Activated T-helper 2 cell treated with anti-CD3 and anti-CD28 coated beads, Interferon-gamma antibody, Interleukin-2, Interleukin-4, amounts not matched to agents 10 μg/mL and 5 μg/mL and 100 μg/mL, durations not matched to agents 14 hours and 24 hours and 36 hours (primary cell): ENCODE measurements at places on chromosomes 5 and 9.
A peak's percentile ranks its signal among the peaks of the same experiment; 100 is the strongest.

GRCh38 chr5:98805070-98805469 lies 31.6 kb downstream of the RGMB start:
- H3K27ac ChIP-seq = no peak overlapping the region
- no peaks in the 10 kb centered on the region for H3K4me1 ChIP-seq
- peaks cover 3% of the 10 kb centered on the region for H3K27me3 ChIP-seq

DNA sequence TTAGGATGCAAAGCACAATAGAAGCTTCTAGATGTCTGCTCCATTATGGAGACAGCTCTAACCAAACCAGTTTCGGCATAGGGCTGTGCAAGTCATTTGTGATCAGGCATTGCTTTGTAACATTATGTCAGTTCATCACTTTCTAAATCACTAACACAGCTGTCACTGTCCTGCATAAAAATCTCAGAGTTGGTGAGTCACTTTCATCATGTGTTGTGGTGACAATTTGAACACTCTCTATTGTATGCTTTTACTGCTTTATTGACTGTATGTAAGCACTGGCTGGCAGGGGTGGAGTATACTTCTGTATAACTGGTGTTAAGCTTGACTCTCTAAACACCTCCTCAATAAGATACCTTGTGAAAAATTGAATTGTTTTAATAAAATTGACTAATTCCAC lies 77.9 kb downstream of the SLCO4C1 start:
- H3K27ac ChIP-seq = no peak overlapping the region
- no peaks in the 10 kb centered on the region for H3K4me1 ChIP-seq
- H3K4me3 ChIP-seq = no peak overlapping the region
- no peaks in the 10 kb centered on the region for H3K27me3 ChIP-seq
- no peaks in the 10 kb centered on the region for H3K36me3 ChIP-seq

- H3K27me3 ChIP-seq = peaks cover 8% of the 10 kb centered on the region
- DNase-seq = no peak
- H3K4me3 ChIP-seq = no peak overlapping the region
- H3K36me3 ChIP-seq = no peaks in the 10 kb centered on the region
- H3K27ac ChIP-seq = no peak overlapping the region
Measured at GRCh38 chr5:155017610-155018009, 4.1 kb downstream of the KIF4B start.

DNA sequence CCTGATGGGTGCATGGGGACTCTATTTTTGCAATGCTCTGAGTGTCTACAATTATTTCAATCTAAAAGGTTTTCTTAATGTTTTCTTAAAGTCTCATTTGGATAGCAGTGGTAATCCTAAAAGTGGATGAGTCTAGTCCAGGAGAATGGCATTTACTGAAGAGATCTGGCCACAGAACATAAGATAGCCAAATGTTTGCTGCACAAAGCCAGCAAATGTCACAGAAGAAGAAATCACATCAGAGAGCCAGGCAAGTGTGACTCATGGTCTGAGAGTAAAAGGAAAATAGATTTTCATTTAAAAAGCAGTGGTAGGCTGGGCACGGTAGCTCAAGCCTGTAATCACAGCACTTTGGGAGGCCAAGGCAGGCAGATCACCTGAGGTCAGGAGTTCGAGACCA lies 352.7 kb upstream of the GRAMD2B start:
- H3K36me3 ChIP-seq = no peaks in the 10 kb centered on the region
- H3K27me3 ChIP-seq = no peaks in the 10 kb centered on the region

GRCh38 chr5:92678640-92679039 lies 902.4 kb downstream of the NR2F1-AS1 start:
- no peaks in the 10 kb centered on the region for H3K36me3 ChIP-seq
- DNase-seq = no peak
- H3K4me1 ChIP-seq = no peaks in the 10 kb centered on the region
- no peak overlapping the region for H3K4me3 ChIP-seq
- no peak overlapping the region for H3K27ac ChIP-seq

DNA sequence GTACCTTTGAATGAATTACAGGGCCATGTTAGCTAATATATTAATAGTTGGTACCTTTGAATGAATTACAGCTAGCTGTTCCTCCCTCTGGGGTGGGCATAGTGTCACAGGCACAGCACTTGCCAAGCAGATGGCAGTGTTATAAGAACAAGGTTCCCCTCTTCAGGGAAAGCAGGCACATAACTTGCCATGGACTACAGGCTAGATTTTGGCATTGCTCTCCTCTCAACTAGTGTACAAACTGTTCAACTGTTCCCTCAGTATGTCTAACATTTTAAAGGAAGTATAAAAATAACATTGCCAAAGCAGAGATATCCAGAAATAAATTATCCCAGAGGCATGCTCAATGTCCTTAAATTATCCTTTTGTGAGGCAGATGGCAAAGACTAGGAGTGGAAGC lies 33.7 kb downstream of the ABITRAM start:
- no peak overlapping the region for H3K27ac ChIP-seq
- no peak for DNase-seq
- peaks cover 14% of the 10 kb centered on the region for H3K36me3 ChIP-seq
- no peak overlapping the region for H3K4me3 ChIP-seq

- no peak overlapping the region for H3K27ac ChIP-seq
- no peaks in the 10 kb centered on the region for H3K36me3 ChIP-seq
- no peaks in the 10 kb centered on the region for H3K27me3 ChIP-seq
- DNase-seq = no peak
- no peaks in the 10 kb centered on the region for H3K4me1 ChIP-seq
Measured at GRCh38 chr5:172493461-172493860, 39.1 kb upstream of the SH3PXD2B start.

- H3K36me3 ChIP-seq = no peaks in the 10 kb centered on the region
- peaks cover 12% of the 10 kb centered on the region for H3K4me1 ChIP-seq
- H3K27ac ChIP-seq = no peak overlapping the region
Measured at GRCh38 chr9:113609562-113610318, 146.2 kb downstream of the RGS3 start.

DNA sequence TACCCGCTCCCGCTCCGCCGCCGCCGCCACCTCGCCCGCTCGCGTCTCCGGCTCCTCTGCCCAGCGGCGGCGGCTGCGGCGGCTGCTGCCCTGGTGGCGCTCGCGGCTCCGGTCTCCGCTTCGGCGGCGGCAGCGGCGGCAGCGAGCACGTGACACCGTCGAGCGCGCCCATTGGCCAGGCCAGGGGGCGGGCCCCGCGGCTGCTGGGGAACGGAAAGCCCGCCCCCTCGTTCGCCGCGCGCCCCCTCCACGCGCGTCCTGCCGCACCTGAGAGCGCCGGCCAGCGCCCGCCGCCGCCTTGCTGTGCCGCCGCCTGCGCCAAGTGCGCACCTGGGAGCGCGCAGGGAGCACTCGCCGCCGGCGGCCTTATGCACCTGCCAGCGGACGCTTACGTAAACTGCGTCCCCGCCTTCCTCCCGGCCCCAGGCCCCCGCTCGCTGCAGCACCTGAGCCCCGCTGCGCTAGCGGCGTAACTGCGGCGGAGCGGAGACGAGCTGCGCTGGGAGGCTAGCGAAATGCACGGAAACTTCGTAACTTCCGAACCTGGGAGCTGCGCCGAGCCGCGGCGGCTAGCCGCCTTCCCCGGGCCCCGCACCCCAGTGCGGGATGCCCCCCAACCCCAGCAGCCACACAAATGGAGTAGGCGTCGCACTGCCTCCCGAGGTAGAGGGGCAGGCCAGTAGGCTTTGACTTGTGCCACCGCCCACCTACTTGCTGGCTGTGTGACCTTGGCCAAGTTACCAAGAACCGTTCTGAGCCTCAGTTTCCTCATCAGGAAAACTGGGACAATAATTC lies at the start of gene STRBP:
STRBP (minus strand) TSS at position 122 of the 795 bp plus-strand sequence. CDS start 84,452 bp downstream, outside the sequence.
- peak; percentile 89 for DNase-seq
- H3K4me3 ChIP-seq = peak within 1 kb of the TSS; percentile 75
- peaks cover 22% of the 10 kb centered on the region for H3K4me1 ChIP-seq
- peak within 1 kb of the TSS; percentile 14 for H3K27ac ChIP-seq
- H3K27me3 ChIP-seq = peaks cover 21% of the 10 kb centered on the region
- no peaks in the 10 kb centered on the region for H3K36me3 ChIP-seq

GRCh38 chr5:106822851-106823250 lies 847.9 kb downstream of the EFNA5 start:
- no peaks in the 10 kb centered on the region for H3K4me1 ChIP-seq
- no peak overlapping the region for H3K27ac ChIP-seq
- DNase-seq = no peak

DNA sequence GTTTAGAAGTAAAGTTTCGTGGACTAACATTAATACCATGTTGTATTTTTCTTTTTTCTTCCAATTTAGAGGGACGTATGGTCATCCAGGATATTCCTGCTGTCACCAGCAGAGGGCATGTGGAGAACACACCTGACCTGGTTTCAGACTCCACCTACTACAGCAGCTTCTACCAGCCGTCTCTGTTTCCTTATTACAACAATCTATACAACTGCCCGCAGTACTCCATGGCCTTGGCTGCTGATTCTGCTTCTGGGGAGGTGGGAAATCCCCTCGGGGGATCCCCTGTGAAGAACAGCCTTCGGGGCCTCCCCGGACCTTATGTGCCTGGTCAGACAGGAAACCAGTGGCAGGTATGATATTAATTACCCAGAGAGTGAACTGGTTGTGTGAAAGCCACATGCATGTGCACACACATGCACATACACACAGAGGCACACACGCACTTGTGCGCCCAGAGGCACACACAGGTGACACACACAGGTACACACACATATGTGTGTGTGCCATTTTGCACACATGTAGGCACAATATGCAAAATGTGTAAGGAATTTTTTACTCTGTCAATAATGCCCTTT lies 52.4 kb downstream of the DMRT1 start:
- H3K27ac ChIP-seq = no peak overlapping the region
- H3K36me3 ChIP-seq = no peaks in the 10 kb centered on the region
- H3K27me3 ChIP-seq = peaks cover 19% of the 10 kb centered on the region
- no peak overlapping the region for H3K4me3 ChIP-seq
- peaks cover 4% of the 10 kb centered on the region for H3K4me1 ChIP-seq

DNA sequence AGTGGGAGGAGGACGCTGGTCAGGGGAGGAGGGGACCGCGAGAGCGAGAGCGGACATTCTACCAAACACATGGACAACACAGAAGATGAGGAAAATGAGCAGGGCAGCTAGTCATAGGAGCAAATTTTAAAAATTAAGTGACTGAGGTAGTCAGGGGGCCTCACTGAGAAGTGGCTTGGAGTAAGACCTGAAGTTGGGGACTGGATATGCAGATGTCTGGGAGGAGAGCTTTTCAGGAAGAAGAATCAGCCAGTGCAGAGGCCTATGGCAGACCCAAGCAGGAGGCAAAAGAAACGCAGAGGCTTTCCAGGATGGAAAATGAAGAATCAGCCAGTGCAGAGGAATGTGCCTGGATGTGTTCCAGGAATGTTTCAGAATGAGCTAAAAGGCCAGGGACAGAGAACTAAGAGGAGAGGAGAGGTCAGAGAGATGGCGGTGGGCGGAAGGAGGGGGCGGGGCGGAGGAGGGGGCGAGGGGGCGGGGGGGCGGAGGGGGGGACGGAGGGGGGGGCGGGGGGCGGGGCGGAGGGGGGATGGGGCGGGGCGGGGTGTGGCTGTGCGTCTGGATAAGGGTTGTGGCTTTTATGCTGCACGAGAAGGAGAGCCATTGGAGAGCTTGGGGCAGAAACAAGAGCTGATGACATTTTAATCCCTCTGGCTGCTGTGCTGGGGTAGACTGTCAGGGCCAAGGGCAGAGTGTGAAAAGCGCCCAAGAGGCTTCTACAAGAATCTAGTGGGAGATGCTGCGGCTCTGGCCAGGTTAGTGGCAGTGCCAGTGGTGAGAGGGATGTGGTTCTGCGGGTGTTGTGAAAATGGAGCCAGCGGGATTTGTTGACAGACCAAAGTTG lies 129.6 kb downstream of the KCNIP1 start:
- H3K27me3 ChIP-seq = peaks cover 6% of the 10 kb centered on the region

DNA sequence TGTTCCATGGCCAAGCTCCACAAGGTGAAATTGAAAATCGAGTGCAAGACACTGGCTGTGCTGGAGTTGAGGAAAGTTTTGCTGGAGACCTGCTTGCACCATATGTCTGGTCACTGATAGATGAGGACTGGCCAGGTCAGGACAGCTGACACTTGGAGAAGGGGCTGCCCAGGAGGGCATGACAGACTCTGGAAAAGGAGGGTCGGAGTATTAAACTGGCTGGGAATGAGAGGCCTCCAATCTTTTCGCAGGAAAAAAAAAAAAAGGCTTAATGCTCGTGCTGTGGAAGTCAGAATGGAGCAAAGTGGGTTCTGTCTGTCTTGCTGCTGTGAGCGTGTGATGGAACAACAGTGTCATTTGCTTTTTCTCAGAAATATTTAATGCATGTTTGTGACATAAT lies 5.5 kb downstream of the TENT4A start:
- peaks cover 46% of the 10 kb centered on the region for H3K36me3 ChIP-seq
- no peak overlapping the region for H3K4me3 ChIP-seq
- peak overlapping the region; percentile 1 for H3K27ac ChIP-seq
- no peaks in the 10 kb centered on the region for H3K27me3 ChIP-seq

- no peaks in the 10 kb centered on the region for H3K36me3 ChIP-seq
- no peak overlapping the region for H3K4me3 ChIP-seq
- no peak for DNase-seq
- no peaks in the 10 kb centered on the region for H3K27me3 ChIP-seq
Measured at GRCh38 chr5:122473138-122473843, 161.3 kb downstream of the SNCAIP start.

DNA sequence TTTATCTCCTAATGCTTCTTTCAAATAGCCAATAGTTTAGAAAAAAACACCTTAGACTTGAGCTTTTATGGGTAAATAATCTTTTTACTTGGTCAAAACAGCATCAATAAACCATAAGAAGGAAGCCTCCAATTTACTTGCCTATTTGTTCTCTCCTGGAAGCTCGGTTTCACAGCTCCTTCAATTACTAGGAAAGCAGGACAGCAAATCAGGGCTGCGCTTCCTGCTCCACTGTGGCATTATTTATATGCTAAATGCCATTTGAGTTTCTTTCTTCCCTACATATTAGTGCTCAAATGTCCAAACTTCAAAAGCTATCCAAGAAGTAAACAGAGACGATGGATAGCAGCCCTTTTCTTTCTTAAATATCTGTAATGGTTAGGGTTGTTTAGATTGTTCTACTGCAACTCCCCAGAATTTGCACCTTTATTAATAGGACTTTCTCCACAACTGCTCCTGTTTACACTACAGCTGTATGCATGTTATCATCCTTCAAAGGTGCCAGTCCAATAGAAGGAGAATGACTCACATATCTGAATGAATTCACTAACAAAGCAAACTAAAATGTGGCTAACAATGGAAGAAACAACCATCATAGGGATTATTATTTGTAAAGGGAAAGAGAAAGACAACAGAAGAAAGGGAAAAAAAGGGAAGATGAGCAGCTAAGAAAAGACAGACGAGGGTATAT lies 58.7 kb downstream of the MED27 start:
- DNase-seq = no peak

- H3K36me3 ChIP-seq = no peaks in the 10 kb centered on the region
- no peaks in the 10 kb centered on the region for H3K27me3 ChIP-seq
- no peak overlapping the region for H3K4me3 ChIP-seq
Measured at GRCh38 chr9:116671605-116672004, 15.5 kb upstream of the TRIM32 start.

- no peak overlapping the region for H3K4me3 ChIP-seq
- H3K4me1 ChIP-seq = peaks cover 5% of the 10 kb centered on the region
- H3K27ac ChIP-seq = no peak overlapping the region
- H3K27me3 ChIP-seq = peaks cover 12% of the 10 kb centered on the region
- DNase-seq = no peak
Measured at GRCh38 chr9:123772374-123772773, 157.6 kb downstream of the DENND1A start.

GRCh38 chr5:148259288-148259687 lies 9.3 kb upstream of the SPINK13 start:
- H3K27ac ChIP-seq = no peak overlapping the region
- H3K27me3 ChIP-seq = no peaks in the 10 kb centered on the region
- H3K4me3 ChIP-seq = no peak overlapping the region
- DNase-seq = no peak
- H3K4me1 ChIP-seq = no peaks in the 10 kb centered on the region
- H3K36me3 ChIP-seq = no peaks in the 10 kb centered on the region

- no peaks in the 10 kb centered on the region for H3K4me1 ChIP-seq
- H3K4me3 ChIP-seq = no peak overlapping the region
- H3K27me3 ChIP-seq = no peaks in the 10 kb centered on the region
- no peaks in the 10 kb centered on the region for H3K36me3 ChIP-seq
Measured at GRCh38 chr5:98402130-98402529, 371.3 kb upstream of the RGMB start.
